ENCODE measurements at places on chromosomes 16 and 17.

GRCh38 chr17:28412099-28412498, 6.1 kb upstream of the SLC46A1 start:
- DNase-seq, result no peak

GRCh38 chr17:78805301-78805700, 23.2 kb upstream of the CYTH1 start:
- DNase-seq, result no peak

GRCh38 chr17:42674755-42675347, 1.9 kb downstream of the PLEKHH3 start:
- no peak for DNase-seq

DNA sequence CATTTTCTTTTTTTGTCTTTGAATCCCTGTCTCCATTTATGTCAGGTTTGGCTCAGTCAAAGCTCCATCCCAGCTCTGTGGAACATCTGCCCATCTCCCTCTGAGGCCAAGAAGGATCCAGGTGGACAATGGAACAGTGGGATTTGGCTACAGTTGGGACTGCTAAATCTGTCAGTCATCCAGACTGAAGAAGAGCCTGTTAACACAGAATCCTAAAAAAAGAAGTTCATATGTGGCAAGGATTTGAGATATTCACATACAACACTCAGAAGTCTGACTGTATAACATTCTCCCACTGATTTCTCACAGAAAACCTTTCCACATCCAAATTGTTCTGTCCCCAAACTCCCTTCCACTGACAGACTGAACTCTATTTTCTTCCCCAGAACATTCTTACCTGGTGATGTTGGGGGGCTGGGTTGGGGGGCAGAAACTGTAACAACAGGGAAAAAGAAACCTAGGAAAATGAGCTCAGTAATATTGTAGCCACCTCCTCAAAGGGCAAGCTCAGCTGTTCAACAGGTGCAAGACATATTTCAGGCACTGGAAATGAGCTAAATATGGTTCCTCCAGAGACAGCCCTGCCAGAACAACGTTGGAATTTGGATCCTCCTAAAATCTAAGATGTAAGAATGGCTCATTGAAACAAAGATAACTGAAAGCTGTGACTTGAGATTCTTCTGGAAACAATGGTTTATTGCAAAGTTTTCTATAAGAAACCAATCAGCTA, 301.5 kb upstream of the CDH5 start:
- DNase-seq, result no peak

GRCh38 chr16:83247767-83248372, 559.9 kb upstream of the HSBP1 start:
- no peak for DNase-seq

DNA sequence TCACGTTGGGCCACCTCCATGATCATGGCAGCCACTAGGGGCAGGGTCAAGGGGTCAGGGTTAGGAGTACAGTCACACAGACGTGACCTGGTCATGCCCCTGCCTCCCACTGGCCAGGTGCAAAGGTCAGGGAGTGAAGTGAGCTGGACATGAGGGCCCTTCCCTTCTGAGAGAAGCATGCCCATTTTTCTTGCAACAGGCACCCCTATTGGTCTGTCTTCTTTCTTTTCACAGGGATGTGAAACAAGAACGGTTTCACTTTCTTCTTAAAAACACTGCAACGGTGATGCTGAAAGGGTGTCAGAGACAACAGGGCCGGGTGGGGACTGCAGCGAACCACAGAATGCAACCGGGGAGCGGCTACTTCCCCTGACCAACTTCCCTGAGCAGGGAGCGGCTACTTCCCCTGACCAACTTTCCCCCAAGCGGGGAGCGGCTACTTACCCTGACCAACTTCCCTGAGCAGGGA, 52.1 kb upstream of the DOC2B start:
- no peak for DNase-seq

DNA sequence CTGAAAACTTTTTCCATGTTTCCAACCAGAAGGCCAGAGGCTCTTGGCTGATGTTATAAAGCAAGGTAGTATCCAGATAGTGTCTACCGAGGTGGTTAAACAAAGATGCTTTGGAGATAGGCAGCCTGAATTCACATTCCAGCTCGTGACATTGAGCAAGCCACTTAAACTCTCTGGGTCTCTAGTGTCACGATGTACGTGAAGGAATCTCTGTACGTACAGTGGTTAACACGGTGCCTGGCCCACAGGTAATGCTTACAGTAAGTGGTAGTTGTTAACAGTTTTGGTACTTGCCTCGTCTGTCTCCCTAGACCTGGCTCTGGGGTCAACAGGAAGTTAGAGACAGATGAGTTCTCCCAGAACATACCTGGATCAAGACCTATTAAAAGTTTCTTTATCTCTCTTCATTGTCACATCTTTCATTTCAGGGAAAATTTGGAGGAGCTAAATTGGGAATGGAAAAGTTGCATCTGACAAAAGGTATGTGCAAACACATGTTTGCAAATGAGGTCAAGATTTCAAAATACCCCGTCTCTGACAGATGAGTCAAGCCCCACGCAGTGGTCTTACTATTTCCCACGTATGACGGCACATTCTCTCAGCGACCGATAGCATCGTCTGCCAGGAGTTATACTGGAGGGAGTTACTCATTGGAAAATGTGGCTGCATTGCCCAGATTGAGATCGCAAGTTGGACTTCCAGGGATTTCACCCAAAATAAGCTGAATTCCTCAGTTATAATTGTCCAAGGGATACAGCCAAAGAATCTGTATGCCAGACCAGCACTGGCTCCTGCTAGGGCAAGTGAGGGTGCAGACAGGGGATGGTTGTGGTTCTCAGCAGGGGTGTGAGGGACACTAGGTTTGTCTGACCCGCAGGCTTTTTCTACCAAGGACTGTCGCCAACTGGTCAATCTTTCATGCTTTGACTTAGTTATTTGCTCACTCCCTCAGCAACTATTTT, 18.9 kb upstream of the MYH10 start:
- no peak for DNase-seq

GRCh38 chr17:3813171-3813570, 12.2 kb upstream of the ITGAE start:
- DNase-seq, result no peak

- DNase-seq, result no peak
Measured at GRCh38 chr16:50244140-50244503, 22.2 kb upstream of the ADCY7 start.

GRCh38 chr17:17416007-17416399, 60.8 kb upstream of the MED9 start:
- DNase-seq, result no peak

DNA sequence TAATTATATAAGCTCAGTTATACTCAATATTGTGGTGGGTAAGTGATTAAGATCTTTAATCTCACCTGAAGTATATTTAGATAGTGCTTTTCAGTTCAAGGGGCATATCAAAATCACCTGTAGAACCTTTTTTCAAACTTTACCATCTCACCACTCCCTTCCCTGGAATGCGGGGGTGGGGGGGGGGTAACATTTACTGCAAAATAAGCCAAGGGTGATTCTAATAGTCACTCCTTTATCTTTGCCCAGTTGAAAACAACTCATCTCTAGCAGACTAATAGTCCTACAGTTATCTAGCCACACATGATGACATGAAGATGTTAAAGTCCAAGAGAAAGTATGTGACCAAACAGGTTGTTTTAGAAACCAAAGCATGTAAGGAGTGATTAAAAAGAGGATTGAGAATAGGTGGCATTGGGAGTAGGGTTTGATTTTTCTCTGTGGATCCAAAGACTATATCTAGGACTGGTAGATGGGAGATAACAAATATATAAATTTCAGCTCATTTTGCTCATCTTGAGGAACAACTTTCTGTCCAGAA, 21.5 kb downstream of the LPCAT2 start:
- DNase-seq, result no peak

DNA sequence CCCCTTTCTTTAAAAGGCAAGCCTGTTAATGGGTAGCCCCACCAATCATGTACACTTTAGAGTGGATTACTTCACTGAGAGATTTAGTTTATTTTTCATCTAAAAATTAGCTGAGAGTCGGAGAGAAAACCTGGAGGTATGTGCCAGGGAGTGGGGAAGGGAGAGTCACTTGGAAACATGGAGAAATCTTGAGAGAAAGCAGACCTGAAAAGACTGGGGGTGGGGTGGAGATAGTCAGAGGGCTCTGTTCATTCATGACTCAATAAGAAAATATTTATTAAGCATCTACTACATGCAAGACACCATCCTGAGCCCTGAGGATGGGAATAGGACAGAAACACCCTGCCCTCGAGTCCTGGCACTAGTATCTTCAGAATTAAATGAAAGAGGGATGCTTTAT, 27.4 kb upstream of the RCVRN start:
- no peak for DNase-seq

DNA sequence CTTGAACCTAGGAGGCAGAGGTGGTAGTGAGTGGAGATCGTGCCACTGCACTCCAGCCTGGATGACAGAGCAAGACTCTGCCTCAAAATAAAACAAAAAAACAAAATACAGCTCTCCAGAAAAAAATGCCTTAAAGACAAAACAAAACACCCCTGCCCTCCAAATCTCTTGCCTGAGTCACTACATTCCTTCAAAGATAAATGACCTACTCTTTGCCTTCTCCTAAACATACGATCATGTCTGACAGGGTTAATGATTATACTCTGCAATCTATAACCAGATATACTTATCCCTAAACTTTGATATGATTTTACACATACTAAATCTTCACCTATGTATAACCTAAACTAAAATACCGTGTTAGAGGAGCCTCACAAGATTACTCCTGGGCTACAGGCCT, 1.4 kb upstream of the SETD6 start:
- DNase-seq, result no peak

GRCh38 chr17:56389356-56389755, 204.1 kb upstream of the NOG start:
- no peak for DNase-seq

DNA sequence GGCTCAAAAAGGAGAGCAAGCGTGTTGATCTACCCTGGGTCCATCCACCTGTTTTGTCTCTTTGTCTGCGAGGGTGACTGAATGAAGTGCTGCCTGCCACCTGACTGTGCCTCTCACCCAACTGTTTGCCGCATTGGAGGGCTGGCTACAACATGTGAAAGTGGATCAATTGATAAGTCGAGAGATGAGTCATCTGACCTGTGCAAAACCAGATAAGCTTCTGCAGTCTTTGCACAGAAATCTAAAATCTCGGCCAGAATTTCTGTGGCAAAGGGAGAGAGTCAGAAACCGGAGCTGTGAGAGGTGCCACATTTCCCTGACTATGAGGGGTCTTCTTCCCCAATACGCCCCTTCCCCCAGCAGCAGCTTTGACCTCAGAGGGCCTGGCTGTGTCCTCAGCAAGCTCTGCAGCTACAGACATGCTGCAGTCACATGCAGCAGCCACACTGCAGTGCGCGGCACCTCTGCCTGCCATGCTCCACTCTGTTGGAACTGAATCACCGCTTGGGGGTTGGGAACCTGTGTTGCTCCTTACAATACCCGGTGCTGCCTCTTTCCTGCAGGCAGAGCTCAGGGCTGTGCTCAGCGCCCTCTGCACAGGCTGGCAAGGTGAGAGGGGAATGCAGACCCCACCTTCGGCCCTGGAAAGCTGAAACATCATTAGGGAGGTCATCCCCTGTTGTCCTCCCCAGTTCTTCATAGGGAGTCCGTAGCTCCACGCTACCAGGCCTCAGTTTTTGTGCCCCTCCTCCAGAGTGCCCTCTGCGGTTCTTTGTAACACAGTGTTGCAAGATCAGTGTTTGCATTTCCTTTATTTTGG, 16.2 kb upstream of the HAS3 start:
- DNase-seq, result no peak

- DNase-seq, result no peak
Measured at GRCh38 chr17:19238167-19238505, 970 bp downstream of the EPN2 start.

DNA sequence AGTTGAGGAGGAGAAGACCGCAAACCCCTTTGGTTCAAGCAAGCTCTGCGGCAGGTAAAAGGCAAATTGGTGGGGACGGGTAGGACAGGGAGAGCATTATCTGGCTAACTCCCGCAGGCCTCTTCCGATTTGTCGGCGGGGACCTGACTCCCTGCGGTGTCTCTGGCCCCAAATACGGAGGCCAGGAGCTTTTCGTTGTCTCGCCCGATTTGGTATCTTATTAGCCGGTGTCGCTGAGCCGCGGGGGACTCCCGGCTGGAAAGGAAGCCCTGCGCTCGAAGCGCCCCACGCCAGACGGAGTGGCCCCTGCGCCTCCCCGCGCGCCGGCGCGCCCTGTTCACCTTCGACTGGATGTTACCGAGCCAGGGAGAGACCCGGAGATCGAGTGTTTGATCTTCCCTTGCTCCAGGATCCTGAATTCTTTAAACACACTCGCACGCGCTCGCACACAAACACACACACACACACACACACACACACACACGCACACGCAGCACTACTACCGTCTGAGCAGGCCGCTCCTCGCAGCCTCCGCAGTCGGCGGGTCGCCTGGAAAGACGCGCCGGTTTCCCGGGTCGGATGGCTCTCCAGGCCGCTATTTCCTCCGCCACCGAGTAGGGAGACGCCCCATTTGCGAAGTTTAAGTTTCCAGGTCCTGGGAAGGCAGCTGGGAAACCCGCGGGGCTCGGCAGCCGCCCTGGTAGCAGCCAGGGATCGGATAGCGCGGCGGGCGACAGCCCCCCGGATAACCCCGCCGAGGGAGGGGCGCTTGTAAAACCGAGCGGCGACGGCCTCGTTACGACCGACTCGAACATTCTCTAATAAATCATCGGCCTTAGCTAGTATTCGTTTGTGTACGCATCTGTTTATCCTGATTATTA, 3.3 kb downstream of the PRAC1 start:
- DNase-seq, result no peak

- DNase-seq, result no peak
Measured at GRCh38 chr16:81816351-81816750, 37.3 kb downstream of the PLCG2 start.

DNA sequence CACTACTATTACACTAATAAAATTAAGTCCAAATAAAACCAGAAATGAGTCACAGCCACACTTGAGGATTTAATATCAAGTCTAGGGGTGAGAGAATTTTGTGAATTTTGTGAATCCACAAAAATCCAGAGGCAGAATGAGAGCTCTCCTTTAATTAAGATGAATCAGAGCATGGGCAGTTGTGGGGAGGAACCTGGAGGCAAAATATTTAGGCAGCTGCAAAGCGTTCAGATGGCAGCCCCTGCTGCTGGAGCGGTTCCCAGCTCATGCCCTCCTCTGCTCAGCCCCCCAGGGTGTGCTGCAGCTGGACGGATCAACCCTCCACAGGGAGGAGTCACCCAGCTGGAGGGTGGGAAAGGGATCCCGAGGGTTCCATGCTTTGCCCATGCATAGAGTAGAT, 43.4 kb upstream of the IRX6 start:
- no peak for DNase-seq

GRCh38 chr16:78976212-78976611, 624.3 kb downstream of the MAF start:
- DNase-seq, result no peak

GRCh38 chr17:65401561-65401960, 159.9 kb downstream of the AXIN2 start:
- DNase-seq, result no peak

- no peak for DNase-seq
Measured at GRCh38 chr16:30615358-30616091, 5.3 kb upstream of the ZNF689 start.

GRCh38 chr17:63987221-63988126, 10.7 kb upstream of the PRR29 start:
- no peak for DNase-seq

GRCh38 chr17:13735861-13736260, 134.1 kb upstream of the HS3ST3A1 start:
- DNase-seq, result no peak

GRCh38 chr16:65500919-65501318, 379.1 kb upstream of the CDH11 start:
- DNase-seq, result no peak
